Posterior vena cava (tissue), 2 donors: ENCODE measurements at places on chromosomes 5 and 9. TPM values are rescaled to one million over a fixed set of nuclear protein-coding genes. Genes with fewer than 3 reads are reported as not detected.
A peak's percentile ranks its signal among the peaks of the same experiment; 100 is the strongest.

- no peak for DNase-seq
Measured at GRCh38 chr9:72203205-72203803, 54.1 kb downstream of the GDA start.

DNA sequence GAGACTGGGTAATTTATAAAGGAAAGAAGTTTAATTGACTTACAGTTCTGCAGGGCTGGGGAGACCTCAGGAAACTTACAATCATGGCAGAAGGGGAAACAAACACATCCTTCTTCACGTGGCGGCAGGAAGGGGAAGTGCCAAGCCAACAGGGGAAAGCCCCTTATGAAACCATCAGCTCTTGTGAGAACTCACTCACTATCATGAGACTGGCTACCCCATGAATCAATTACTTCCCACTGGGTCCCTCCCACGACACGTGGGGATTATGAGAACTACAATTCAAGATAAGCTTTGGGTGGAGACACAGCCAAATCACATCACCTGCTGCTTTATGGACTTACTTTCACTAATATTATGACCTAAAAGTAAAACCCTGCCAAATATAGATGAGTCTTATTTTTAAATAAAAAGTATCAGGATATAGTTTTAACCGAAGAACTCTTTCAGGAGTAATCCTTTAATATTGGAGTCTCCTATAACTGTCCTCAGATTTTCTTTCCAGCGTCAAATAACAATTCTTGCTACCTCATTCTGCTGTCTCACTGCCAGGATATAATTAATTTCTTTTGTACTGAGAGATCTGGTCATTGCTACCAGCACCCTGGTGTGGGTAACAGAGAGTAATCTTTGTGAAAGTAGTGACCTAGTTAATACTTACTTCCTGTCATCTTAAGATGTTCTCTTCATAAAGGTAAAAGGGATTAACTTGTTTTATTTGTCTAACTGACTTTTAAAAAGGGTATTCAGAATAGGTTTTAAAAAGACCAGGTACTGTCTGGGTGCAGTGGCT, 68.6 kb downstream of the NLN start:
- no peak for DNase-seq

DNA sequence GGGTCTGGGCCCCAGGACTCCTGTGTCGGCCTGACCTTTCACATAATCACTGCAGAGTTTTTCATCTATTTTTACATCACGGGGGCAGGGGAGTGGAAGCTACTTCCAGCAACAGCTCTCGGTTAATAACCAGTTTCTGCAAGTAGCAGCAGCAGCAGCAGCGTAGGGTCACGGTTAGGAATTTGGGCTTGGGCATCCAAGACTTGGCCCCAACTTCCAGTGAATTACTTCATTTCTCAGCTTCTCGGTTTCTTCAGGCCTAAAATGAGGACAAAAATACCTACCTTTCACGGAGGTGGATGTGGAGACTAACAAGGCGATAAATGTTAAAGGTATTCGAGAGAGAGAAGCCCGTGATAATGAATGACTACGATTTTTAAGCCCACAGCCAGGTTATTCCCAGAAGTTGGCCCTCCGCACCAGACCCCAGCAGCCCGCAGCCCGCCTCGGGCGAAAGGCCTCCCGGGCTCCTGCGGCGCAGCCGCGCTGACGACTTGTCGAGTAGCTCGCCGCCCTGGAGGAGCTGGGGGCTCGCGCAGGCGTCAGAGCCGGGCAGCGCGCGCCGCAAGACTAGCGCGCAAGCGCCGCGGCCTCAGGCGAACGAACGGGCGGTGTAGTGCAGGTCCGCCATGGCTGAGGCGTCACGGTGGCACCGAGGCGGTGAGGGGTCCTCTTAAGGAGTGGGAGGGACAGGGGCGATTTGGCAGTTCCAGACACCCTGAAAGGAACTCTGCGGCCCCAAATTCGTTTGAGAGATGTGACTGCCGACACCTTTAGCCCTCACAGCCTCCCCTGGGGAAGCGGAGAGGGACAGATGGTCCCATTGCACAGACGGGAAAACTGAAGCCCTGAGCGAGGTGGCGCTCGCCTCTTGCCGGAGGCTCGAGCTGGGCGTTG, at the start of gene PKD2L2:
Gene PKD2L2, plus strand, starts transcription at position 595 of the 897 bp plus-strand sequence. Its CDS starts 35 bp downstream, at position 630.
- DNase-seq: peak; percentile 95

- no peak for DNase-seq
Measured at GRCh38 chr9:72440378-72440777, 75.4 kb upstream of the ZFAND5 start.

Gene SPEF2
- 4.8 TPM for total RNA-seq

Gene SLC45A2
- total RNA-seq: not detected
